Dermis microvascular lymphatic vessel endothelial cell (primary cell): ENCODE measurements at places on chromosomes 2 and 18.

DNA sequence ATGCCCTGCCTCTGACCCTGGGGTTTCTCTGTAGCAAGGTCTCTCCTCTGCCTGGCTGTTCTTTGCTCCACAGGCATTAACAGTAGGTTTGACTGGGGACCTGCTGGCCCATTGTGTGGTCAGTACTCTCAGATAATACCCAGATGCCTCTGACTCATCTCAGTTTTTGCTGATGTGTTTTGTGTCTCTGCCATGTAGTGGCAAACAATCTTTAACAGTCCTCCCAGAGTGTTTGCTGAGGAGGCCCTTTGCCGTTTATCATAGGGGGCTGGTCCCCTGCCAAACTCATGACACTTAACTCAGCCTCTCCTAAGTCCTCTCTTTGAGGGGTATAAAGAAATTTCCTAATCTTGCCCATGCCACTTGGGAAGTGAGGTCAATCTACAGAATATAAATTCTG is 793.7 kb upstream of the FANCL start:
- no peak for DNase-seq

DNA sequence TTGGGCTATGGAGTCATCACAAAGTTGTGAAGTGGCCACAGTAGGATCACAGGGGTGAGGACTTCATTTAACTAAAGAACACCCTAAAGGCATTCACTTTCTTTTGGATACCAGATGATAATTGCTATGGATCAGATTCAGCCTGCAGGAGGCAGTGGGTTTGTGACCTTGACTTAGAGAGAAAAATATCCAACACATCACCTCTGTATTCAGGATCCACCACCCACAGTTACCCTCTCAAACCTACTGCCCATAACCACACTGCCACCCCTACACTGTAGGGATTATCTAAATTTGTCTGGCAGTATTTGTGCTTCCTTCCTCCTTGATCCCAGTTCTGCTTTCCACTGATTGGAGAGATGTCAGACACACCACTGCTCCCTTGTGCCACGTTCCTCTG is 269.4 kb downstream of the MYCN start:
- DNase-seq = no peak

GRCh38 chr2:65562890-65563289 is 130.5 kb upstream of the SPRED2 start:
- no peak for DNase-seq

DNA sequence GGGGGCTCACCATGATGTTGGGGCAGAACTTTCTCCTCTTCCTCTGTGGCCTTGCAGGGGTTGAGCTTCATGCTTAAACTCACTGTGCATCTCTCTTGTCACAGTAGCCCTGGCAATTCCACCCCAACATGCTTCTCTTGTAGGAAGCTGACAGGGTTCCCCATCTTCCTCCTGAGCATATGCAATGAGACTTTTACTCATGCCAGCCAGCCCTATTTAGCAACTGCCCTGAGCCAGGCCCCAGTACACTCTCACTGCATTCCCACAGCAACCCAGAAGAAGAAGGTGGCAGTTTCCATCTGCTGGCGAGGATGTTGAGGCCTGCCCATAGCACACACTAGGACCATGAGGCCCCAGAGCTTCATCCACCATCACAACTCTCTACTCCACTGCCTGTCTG is 72.2 kb upstream of the TEX51 start:
- DNase-seq = no peak

DNA sequence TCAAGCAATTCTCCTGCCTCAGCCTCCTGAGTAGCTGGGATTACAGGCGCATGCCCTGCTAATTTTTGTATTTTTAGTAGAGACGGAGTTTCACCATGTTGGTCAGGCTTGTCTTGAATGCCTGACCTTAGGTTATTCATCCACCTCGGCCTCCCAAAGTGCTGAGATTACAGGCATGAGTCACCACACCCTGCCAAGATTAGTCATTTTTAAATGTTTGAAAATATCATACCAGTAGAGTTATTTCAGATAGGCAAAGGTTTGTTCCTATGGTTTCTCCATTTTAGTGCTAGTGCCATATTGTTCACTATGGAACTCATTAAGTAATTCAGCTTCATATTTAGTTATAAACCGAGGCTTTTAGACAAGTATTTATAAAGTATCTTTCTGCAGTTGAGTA is 52.3 kb downstream of the HIBCH start:
- peak; percentile 46 for DNase-seq

GRCh38 chr2:162013514-162014475 is 60.2 kb downstream of the DPP4 start:
- DNase-seq = peak; percentile 84

GRCh38 chr2:64396551-64396950 is 57.4 kb upstream of the LGALSL start:
- no peak for DNase-seq

DNA sequence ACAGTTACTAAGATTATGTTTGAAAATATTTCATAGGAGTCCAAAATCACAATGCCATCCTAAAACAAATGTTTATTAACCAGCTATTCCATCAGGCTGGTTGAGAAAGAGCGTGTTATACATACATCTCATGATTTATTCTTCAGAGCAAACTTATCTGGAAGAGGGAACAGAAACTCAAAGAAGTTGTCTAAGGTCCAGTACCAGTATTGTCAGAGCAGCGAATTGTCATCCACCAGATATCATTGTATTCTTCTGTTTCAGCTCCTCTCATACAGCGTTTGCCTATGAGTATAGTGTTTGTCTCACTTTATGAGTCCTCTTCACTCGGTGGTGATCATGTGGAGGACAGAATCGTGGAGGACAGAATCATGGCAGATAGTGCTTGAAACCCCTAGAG is 238.2 kb downstream of the OSR1 start:
- no peak for DNase-seq

DNA sequence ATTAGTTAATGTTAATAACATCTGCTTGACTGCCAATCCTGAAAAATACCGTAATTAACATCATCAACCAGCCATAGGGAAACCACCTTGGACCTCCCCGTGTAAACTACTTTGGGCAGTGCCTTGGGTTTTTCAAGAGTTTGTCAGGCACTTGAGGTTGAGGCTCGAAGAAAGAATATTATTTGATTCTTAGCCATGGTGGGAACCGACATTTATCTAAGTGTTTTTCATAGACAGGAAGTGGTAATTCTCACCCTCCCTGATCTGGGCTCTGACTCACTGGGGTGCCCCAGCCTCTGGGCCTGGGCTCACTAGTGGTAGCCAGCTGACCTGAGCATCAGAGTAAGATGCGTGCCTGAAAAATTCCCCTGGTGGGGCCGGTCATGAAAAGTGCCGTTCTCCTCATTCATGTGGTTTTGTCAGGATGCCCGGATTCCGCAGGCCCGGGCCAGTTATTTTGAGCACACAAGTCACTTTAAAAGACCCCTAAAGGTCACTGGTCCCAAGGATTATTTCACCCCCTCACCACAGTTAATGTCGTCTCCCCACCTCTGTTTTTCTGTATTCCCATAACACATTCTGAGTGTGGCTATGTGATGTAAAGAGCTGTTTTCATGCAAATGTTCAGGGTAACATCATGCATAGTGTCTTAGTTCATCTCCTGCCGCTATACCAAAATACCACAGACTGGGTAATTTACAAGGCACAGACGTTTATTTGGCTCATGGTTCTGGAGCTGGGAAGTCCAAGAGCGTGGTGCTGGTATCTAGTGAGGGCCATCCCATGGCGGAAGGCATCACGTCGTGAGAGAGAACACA is 21.6 kb upstream of the SPATA3 start:
- DNase-seq = no peak

- no peak for DNase-seq
Observed at GRCh38 chr18:10086458-10087210, 172.8 kb downstream of the VAPA start.

GRCh38 chr2:182822733-182823132 is 43.7 kb downstream of the FRZB start:
- DNase-seq = no peak

DNA sequence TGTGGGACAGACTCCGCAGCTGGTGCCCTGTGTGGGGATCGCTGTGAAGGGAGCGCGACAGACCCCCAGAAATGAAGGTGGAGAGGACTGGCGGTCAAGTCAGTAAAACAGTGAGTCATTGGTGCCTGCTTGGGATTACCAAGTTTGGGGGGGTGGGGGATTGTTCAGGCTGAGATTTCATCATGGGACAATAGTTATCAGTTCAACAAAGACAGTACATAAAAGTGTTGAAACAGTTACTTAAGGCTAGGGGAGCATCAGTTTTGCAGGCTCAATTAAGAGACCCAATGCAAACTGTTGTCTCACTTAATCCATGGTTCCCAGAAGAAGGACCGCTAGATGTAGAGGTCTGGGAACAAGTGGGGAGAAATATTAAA is 42.4 kb upstream of the PDK1 start:
- no peak for DNase-seq

- peak; percentile 14 for DNase-seq
Observed at GRCh38 chr18:29078273-29078672, 901.3 kb upstream of the CDH2 start.

- DNase-seq = no peak
Observed at GRCh38 chr18:77165503-77166188, 33.1 kb upstream of the MBP start.

- DNase-seq = peak; percentile 26
Observed at GRCh38 chr2:165203689-165204559, at the start of gene SCN3A. SCN3A (minus strand) TSS chr2:165204050; CDS start chr2:165176394, 27,656 bp downstream.

DNA sequence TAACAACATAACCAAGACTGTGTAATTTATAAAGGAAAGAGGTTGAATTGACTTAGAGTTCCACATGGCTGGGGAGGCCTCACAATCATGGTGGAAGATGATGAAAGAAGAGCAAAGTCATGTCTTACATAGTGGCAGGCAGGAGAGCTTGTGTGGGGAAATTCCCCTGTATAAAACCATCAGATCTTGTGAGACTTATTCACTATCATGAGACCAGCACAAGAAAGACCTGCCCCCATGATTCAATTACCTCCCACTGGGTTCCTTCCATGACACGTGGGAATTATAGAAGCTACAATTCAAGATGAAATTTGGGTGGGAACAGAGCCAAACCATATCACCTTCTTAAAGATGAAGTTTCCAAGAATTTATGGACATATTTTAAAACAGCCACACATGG is 2.5 kb upstream of the IL36RN start:
- DNase-seq = no peak

DNA sequence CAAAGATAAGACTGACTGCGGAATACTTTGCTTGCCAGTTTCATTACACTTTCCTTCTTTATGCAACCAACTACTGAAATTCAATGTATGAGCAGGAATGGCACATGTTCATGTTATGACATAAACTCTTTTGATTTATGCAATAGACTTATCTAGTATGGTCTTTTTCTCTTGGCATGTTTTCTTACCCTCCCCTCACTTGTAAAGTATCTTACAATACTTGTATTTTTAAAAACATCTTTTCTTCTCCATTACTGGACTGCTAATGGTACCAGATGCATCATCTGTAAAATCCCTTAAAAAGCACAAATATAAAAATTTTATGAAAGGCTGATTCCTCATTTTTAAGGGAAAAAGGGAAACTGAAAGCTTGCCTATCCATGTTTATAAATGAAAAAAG is 373.8 kb downstream of the ZEB2 start:
- no peak for DNase-seq

DNA sequence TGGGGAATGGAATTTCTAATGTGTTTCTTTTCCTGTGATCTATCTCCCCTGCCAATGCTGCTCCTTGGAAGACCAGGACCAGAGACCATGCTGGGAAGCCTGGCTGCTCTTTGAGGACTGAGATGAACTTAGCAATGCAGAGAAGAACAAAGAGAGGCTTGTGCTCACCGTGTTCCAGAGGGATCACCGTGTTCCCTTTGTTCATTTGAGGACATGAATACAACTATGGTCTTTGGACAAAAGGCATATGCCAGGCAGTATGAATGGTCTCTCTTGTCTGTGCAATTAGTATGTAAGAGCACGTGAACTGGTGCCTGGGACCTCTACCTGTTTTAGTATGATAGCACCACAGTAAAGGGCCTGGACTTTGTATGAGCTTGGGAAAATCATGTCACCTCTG is 139.9 kb downstream of the TDRD15 start:
- DNase-seq = no peak

GRCh38 chr18:31241425-31241824 is 76.5 kb upstream of the DSG1 start:
- no peak for DNase-seq

- DNase-seq = no peak
Observed at GRCh38 chr2:238004077-238004830, 37.4 kb downstream of the UBE2F start.

- DNase-seq = no peak
Observed at GRCh38 chr2:64582774-64583340, 58.7 kb downstream of the AFTPH start.

- no peak for DNase-seq
Observed at GRCh38 chr2:80303909-80304837, at the start of gene LRRTM1. LRRTM1 (minus strand) TSS chr2:80304752; CDS start chr2:80303819, 933 bp downstream.

GRCh38 chr18:9712130-9712577 is 4.1 kb downstream of the RAB31 start:
- DNase-seq = no peak
